ENCODE measurements at places on chromosomes 1 and 21. TPM values are rescaled to one million over a fixed set of nuclear protein-coding genes. Genes with fewer than 3 reads are reported as not detected.

PRAMEF9 gene
- total RNA-seq: not detected

ARHGAP30 gene
- total RNA-seq: not detected

VANGL2 gene
- total RNA-seq: not detected

OR2L8 gene
- total RNA-seq: not detected

PLA2G2D gene
- not detected for total RNA-seq

PCAT6 gene
- not detected for total RNA-seq

A3GALT2 gene
- not detected for total RNA-seq

ERI3 gene
- 47.9 TPM for total RNA-seq

FALEC gene
- 1.3 TPM for total RNA-seq

MFAP2 gene
- total RNA-seq: 70.2 TPM

TIPRL gene
- 45.3 TPM for total RNA-seq

MTARC1 gene
- total RNA-seq: 1.7 TPM

SERPINC1 gene
- total RNA-seq: not detected

PRR9 gene
- not detected for total RNA-seq

B3GALT2 gene
- 12.9 TPM for total RNA-seq

CEPT1 gene
- total RNA-seq: 59.2 TPM

PDPN gene
- total RNA-seq: 28.7 TPM

OLIG2 gene
- not detected for total RNA-seq

CD1E gene
- not detected for total RNA-seq

THRAP3 gene
- total RNA-seq: 120 TPM

CFAP141 gene
- not detected for total RNA-seq

SAMD13 gene
- under 0.01 TPM for total RNA-seq

CACHD1 gene
- 11.9 TPM for total RNA-seq

SDC3 gene
- total RNA-seq: 16.8 TPM

UTS2 gene
- total RNA-seq: not detected

PADI2 gene
- 0.43 TPM for total RNA-seq

PRDM16 gene
- 1.7 TPM for total RNA-seq

MAN1C1 gene
- 5.2 TPM for total RNA-seq

WDTC1 gene
- total RNA-seq: 20.0 TPM

F13B gene
- not detected for total RNA-seq

KIF1B gene
- total RNA-seq: 36.3 TPM

TEDDM1 gene
- not detected for total RNA-seq

SNRNP40 gene
- total RNA-seq: 114 TPM

RGS16 gene
- total RNA-seq: 1.3 TPM

ESRRG gene
- under 0.01 TPM for total RNA-seq

FAM151A gene
- total RNA-seq: not detected

GBP5 gene
- 0.32 TPM for total RNA-seq

DDOST gene
- 164 TPM for total RNA-seq

RGSL1 gene
- total RNA-seq: not detected

ARHGEF10L gene
- 18.7 TPM for total RNA-seq

OR2AK2 gene
- not detected for total RNA-seq

TRNP1 gene
- total RNA-seq: 13.2 TPM

AGMAT gene
- total RNA-seq: 2.6 TPM
